ENCODE measurements at places on chromosomes 5 and 9.

DNA sequence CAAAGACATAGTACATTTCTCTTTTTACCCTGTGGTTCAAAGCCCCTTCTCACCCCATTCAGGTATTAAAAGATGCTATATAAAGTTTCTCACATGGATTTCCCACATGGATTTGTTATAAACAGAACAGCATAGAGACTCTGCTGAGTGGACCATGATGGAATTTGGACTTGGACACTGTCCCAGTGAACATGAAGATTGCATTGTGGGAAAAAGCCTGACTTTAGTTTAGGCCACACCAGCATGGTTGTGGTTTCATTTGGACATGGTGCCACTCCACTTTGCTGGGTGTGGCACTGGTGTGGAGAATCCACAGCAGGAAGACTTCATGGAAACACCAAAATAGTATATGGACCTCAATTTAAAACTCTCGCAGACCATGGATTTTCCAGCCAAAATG is 124.6 kb downstream of the ARHGAP26 start:
- no peak for DNase-seq

- DNase-seq = no peak
Measured at GRCh38 chr5:181234455-181235306, 9.0 kb downstream of the RACK1 start.

DNA sequence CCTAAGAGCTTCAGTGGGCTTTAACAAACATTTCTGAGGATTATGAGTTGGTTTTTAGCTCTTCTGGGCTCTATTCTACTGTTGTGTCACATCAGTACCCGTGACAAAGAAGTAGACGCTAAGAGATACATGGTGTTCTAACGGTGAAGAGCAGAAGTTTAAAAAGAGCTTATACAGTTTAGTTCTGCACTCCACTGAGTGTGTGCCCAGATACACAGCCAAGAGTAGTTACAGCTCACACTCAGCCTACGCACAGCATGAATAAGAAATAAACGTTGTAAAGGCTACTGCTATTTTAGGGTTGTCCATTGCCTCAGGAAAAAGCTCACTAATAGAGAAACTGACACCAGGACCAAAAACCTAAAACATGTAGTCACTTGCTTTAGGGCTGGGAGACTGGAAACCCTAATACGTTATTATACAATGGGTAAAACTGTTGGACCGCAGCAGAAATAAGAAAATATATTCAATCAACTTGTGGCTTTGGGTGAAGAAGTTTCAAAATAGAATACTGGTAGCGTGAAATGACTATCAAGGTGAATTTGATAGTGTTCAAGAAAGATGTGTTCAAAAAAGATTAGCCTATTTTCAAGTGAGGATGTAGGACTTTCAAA is 34.7 kb downstream of the PSIP1 start:
- DNase-seq = no peak

DNA sequence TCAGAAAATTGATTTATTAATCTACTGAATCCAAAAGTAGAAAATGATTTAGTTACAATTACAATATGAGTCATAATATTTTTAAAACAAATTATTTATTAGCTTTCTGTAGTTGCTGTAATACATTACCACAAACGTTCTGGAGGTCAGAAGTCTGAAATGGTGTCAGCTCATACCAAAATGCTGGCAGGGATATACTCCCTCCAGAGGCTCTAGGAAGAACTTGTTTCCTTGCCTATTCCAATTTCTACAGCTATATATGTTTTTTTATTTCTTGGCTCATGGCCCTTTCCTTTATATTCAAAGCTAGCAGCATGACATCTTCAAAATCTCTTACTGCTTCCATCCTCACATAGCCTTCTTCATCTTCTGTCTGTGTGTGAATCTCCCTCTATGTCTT is 667.9 kb upstream of the ITGA1 start:
- no peak for DNase-seq

- no peak for DNase-seq
Measured at GRCh38 chr9:115439641-115440040, 321.7 kb upstream of the TNC start.

DNA sequence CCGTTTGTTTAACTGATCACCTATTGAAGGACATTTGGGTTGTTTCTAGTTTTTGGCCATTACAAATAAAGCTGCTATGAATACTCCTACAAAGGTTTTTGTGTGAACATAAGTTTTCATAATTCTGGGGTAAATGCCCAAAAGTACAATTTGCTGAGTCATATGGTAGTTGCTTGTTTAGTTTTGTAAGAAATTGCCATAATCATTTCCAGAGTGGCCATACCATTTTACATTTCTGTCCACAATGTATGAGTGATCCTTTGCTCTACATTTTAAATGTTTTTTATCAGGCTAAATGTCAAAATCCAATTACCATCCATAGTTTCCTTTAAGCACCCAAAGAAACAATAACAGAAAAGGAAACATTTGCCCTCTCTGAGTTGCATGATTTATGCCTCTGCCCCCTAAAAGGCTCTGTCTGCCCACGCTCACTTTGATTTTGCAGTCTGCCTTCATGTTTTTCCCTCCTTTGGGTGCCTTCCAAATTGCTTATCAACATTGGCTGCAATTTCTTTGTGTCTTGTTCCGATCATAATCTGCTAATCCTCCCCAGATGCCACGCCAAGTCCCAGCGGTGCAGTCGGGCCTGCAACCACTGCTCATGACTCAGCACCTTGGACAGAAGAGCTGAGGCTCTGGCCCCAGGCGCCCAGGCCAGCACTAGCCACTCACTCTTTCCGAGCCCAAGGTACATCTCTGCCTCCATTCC is 339.2 kb downstream of the PIK3R1 start:
- DNase-seq = no peak

DNA sequence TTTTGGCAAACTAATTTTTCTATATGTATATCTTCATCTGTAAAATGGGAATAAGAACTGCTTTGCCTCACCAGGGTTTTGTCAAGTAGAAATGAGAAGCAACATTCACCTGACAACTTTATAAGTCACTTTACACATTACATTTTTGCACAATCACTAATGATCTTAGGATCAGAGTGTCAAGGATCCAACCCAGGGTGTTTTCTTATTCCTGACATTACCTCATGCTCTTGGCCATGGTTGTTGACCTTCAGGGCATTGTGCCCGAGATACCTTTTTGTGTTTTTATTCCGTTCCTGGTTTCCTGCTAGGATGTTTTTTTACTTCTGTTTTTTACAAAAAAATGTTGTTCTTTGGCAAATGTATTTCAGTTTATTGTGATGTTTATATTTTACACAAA is 22.2 kb upstream of the RASA1 start:
- no peak for DNase-seq

GRCh38 chr9:11868795-11869194 is 824.4 kb upstream of the TYRP1 start:
- no peak for DNase-seq

- no peak for DNase-seq
Measured at GRCh38 chr5:54516051-54516655, 1.4 kb upstream of the SNX18 start.

DNA sequence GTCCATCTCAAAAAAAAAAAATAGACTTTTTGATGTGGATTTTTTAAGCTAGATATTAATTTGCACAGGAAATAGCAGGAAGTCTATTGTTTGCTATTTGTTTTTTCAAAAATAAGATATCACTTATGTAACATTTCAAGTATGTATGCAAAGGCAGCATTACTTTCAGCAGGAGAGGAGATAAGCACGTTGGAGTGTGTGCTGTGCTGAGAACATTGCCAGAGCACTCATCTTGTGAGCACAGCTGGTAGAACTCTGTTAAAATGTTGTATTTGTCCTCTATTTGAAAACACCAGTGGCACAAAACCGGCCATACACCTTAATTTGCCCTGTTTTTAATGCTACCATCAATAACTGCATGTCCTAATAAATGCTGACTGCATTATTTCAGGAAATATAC is 1061.9 kb upstream of the CDH18 start:
- no peak for DNase-seq

DNA sequence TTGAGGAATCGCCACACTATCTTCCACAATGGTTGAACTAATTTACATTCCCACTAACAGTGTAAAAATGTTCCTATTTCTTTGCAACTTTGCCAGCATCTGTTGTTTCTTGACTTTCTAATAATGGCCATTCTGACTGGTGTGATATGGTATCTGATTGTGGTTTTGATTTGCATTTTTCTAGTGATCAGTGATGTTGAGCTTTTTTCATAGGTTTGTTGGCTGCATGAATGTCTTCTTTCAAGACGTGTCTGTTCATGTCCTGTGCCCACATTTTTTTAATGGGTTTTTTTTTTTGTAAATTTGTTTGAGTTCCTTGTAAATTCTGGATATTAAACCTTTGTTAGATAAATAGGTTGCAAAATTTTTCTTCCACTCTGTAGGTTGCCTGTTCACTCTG is 615.9 kb downstream of the SEMA5A start:
- DNase-seq = no peak

DNA sequence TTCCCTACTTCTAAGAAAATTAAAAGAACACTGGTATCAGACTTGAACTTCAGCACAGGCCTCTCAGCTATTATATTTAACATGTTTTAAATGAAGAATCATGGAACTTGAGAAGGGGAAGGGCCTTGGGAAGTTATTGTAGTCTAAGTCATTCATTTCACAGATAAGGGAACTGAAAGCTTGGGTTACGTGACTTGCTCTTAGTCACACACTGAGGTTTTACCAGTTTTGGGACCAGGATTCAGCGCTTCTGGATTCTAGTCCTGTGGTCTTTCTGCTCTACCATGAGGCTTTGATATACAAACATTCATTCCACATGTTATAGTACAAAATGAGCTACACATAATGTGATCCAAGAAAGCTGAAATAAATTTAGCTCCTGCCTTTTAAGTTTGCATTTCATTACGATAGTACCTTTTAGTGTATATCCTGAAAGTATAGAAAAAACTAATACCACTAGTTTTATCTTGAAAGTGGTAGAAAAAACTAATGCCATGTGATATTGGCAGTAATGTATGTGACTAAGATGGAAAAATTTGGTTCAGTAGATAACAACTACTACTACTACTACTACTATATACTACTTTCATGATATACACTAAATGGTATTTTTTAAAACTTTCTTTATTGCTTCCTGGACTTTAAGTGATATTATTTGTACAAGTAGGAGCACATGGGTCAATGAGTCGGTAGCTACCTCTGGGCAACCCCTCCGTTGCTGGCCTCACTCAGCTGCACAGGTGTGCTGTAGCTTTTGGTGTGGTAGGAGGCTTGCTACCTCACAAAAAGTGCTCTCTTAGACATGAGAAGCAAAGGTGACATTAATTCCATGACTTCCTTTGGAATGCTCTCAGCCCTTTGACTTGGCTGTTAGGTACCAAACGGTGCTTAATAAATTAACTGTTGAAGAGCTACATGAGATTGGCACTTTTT is 40.7 kb downstream of the F2RL2 start:
- no peak for DNase-seq

- no peak for DNase-seq
Measured at GRCh38 chr9:91465420-91465819, 41.8 kb upstream of the NFIL3 start.

DNA sequence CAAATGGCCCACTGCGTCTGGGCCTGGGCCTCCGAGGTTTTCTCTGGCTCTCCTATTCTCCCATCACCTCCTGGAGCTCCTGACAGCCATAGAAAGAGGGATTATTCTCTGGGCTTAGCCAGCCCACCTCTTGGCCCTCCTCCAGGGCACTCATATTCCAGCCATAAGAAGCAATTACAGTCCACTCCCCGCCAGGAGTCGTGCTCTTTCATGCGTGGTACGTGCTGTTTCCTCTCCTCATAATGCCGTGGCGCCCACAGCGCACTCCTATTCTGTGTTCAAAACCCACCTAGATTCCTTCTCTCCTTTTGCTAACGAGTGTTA is 240.8 kb upstream of the ZNF462 start:
- DNase-seq = no peak

DNA sequence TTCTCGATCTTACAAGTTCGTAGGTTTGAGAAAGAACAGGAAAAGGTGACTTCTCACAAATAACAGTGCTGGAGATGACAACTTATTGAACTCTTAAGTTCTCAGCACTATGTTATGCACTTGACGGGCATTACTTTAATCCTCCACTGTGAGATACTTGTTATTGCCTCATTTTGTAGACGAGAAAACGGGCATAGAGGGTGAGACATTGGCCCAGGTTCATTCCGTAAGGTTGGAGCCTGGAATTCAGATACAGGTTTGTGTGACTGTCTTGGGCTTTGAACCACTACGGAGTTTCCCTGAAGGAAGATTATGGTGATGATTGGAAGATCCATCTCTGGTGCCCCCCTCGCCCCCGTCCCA is 657 bp downstream of the MAT2B start:
- DNase-seq = no peak

- DNase-seq = no peak
Measured at GRCh38 chr9:133731876-133732638, 6.1 kb downstream of the SARDH start.

- no peak for DNase-seq
Measured at GRCh38 chr5:168086746-168087145, 204.7 kb upstream of the WWC1 start.

DNA sequence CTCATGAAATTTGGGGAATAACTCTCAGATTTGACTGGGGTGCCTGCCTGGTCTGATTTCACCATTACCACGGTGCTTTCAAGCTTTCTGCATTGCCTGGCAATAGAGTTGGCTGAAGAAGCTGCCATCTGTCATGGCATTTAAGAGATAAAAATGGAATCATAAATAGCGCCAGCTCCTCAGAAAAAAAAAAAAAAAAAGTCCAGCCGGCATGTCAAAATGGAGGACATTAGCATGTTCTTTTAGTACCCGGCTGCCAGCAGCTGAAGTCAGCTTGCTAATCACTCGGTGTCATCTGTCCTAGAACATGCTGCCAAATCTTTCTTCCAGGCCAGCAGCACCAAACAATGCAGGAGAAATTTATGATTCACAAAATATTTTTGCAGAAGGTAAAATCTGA is 57.7 kb upstream of the CER1 start:
- no peak for DNase-seq

GRCh38 chr5:14451871-14452270 is 129.7 kb upstream of the OTULINL start:
- no peak for DNase-seq

DNA sequence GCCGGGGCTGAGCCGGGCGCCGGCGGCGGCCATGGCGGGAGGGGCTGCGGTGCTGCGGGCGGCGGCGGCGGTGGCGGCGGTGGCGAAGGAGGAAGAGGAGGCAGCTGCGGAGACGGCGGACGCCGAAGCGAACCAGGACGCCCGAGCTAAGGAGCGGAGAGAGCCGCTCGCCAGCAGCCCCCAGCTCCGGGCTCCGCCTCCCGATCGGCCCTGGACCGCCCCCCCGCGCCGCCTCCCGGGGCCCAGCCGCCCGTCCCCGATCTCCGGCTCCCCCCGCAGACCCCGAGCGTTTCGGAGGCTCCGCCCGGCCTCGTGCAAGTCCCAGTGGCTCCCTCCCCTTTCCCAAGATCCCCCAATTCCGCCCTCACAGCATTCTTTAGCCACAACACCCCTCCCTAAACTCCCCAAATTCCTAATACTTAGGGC is at the start of gene ASTN2:
Gene ASTN2, minus strand, starts transcription at position 152 of the 426 bp plus-strand sequence. Its CDS starts 119 bp downstream, at position 33.
- peak; percentile 69 for DNase-seq
